ENCODE measurements at places on chromosomes 5 and 9. TPM values are rescaled to one million over a fixed set of nuclear protein-coding genes. Genes with fewer than 3 reads are reported as not detected.

DNA sequence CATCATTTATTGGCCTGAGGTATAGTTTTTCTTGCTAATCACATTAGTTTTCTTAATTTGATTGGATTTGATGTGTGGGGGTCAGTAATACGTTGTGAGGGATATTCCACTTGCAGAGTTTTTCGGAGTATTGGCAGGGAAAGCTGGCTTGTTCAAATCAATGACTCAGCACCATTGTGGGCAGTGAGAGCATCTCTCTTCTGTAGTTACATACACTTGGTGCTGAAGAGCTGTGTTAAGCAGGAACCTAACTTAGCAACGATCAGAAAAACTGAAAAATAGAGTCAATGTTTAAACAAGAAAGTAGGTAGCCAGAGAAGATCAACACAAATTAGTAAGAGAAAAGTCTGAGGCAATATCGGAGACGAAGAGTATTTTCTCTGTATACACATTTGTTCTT lies 344.6 kb upstream of the EDIL3 start:
- H3K4me1 ChIP-seq: peaks cover 2% of the 10 kb centered on the region
- DNase-seq: no peak
- H3K36me3 ChIP-seq: no peaks in the 10 kb centered on the region
- no peak overlapping the region for H3K4me3 ChIP-seq
- H3K27me3 ChIP-seq: no peaks in the 10 kb centered on the region

DNA sequence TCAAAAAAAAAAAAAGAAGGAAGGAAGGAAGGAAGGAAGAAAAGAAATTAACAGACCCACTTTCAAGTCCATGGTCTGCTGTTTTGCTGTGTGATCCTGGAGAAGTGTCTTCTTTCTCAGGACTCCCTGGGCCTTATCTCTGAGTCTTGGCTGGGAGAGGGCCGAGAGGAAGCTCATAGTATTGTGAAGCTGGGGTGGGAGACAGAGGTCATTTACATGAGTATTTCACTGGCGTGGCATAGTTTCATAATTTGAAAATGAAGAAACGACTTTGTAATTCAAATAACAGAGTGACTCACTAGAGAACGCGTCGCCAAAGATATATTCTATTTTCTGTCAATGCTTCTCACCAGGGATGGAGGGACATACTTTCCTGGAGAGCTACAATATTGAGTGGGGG lies 2.4 kb upstream of the C9orf50 start:
- H3K27me3 ChIP-seq: peaks cover 6% of the 10 kb centered on the region
- no peaks in the 10 kb centered on the region for H3K36me3 ChIP-seq

DNA sequence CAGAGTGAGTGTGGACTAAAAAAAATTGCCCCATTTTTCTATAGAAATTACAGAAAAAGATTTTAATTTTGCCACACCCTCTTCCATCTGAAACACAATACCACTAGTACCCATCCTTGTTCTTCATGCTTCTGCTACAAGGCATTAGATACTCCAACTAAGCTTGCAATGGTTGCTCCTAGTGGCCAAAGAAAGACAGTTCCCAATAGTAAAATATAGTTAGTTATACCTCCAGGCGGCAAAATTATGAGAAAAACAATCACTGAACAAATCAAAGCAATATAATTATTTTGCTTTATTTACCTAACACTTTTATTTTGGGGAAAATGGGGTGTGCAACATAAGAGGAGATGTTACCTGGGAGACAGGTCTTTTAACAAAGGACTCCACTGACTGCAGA lies 101.2 kb downstream of the RAPGEF6 start:
- H3K27ac ChIP-seq: no peak overlapping the region
- DNase-seq: no peak
- peaks cover 23% of the 10 kb centered on the region for H3K4me1 ChIP-seq
- H3K4me3 ChIP-seq: no peak overlapping the region

DNA sequence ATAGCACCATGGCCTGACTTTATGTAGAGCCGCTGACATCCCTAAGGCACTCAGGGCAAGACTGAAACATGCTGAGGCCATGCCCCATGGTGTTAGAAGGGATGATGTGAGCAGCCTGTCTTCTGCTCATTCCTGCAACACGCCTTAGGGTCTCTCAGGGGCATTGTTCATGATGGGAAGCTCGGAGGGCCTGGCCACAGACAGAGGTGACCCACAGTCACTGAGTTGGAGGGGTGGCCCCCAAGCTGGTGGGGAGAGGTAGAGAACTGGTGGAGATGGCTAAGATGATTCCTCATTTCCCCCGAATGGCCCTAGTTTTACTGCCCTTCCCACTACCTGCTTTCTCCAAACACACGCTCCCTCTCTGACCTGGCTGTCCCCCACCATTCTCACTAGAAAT lies 135.2 kb downstream of the BARX1 start:
- peaks cover 1% of the 10 kb centered on the region for H3K4me1 ChIP-seq
- no peak overlapping the region for H3K4me3 ChIP-seq
- peaks cover 54% of the 10 kb centered on the region for H3K27me3 ChIP-seq
- no peak for DNase-seq
- H3K36me3 ChIP-seq: no peaks in the 10 kb centered on the region

DNA sequence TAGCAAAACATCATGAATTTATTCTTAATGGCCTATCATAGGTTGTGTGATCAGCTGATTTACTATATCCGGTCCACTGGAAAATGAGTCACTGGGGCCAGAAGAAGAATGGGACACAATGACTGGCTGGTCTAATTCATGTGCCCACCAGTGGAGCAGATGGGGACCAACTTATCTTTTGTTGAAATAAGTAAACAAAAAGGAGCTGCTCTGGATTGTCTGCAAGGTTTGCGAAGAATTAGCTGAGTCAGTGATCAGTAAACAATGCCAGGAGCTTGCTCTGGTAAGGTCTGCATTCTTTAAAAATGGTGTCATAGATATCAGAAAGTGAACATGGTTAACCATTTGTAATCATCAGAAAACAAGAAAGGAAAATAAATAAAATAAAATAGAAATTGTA lies 128.0 kb downstream of the RASEF start:
- no peaks in the 10 kb centered on the region for H3K36me3 ChIP-seq
- DNase-seq: no peak
- no peak overlapping the region for H3K4me3 ChIP-seq
- H3K27me3 ChIP-seq: no peaks in the 10 kb centered on the region
- no peak overlapping the region for H3K27ac ChIP-seq

SLC25A48 gene
- not detected for total RNA-seq

GPRIN1 gene
- total RNA-seq: 35.9 TPM

GRCh38 chr5:54829102-54829501 lies 156.3 kb downstream of the ESM1 start:
- H3K27ac ChIP-seq: no peak overlapping the region
- peaks cover 3% of the 10 kb centered on the region for H3K4me1 ChIP-seq
- H3K36me3 ChIP-seq: no peaks in the 10 kb centered on the region
- DNase-seq: no peak

All from neural crest cell (in vitro differentiated cells).